Heart right ventricle (tissue), 16 donors: ENCODE measurements at places on chromosomes 6 and 20. TPM values are rescaled to one million over a fixed set of nuclear protein-coding genes. Genes with fewer than 3 reads are reported as not detected.
A peak's percentile ranks its signal among the peaks of the same experiment; 100 is the strongest.

VGLL2 gene
- 0.21 TPM for total RNA-seq

OSER1 gene
- 31.1 TPM for total RNA-seq

HLA-DOB gene
- total RNA-seq: not detected

DNA sequence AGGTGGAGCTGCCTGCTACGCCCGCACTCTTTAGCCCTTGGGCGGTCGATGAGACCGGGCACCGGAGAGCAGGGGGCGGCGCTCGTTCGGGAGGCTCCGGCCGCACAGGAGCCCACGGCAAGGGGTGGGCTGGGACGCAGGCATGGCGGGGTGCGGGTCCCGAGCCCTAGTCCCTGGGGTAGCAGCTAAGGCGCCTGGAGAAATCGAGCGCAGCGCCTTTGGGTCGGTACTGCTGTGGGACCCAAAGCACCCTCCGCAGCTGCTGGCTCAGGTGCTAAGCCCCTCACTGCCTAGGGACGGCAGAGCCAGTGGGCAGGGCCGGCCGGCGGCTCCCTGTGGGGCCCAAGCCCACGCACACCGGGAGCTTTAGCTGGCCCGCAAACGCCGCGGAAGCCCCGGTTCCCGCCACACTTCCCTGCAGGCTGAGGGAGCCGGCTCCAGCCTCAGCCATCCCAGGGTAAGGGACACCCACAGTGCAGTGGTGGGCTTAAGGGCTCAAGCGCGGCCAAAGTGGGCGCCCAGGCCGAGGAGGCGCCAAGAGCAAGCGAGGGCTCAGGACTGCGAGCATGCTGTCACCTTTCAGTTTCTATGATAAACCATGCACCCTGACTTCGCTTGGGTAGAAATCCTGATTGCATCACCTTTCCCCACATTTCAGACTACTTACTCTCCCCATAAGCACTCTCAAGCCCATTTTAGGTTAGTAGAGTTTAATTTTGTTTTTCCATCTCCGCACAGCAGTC, 52.0 kb downstream of the MYLIP start:
- no peaks in the 10 kb centered on the region for H3K36me3 ChIP-seq
- no peaks in the 10 kb centered on the region for H3K27me3 ChIP-seq
- no peak overlapping the region for H3K4me3 ChIP-seq

DNA sequence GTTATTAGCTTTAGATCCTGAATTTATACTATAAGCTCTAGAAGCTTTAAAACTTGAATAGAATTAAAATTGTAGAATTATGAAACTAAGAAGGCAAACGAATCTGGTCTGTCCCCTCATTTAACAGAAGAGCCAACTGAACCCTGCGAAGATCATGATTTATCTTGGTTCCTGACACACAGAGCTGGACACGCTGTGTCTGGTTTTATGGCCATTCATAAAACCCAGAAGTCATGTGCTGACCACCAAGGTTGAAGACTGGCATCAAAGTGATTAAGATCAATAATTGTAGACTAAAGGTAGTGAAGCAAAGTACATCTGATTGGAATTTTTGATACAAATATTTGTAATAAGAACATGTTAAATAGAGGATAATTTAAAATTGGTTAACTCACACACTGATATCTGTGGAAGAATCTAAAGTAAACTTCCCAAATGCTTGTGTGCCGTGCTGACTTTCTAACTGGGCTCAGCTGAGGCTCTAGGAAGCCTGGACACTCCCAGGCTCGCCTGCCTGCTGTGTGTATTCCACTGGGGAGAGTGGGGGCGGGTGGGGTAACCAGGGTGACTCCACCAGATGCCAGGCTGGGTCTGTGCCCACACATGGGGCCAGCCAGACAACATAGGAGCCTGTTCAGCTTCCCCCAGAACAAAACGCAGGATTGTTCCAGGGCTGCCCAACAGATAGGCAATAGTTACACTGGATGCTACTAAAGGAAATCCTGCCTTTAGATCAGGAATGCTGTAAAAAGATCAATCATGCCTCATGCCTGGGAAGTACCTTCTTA, 42.1 kb upstream of the SLC22A3 start:
- H3K4me1 ChIP-seq: no peaks in the 10 kb centered on the region
- H3K27ac ChIP-seq: no peak overlapping the region
- H3K4me3 ChIP-seq: no peak overlapping the region
- no peaks in the 10 kb centered on the region for H3K36me3 ChIP-seq
- H3K27me3 ChIP-seq: no peaks in the 10 kb centered on the region
- no peak for DNase-seq

DNA sequence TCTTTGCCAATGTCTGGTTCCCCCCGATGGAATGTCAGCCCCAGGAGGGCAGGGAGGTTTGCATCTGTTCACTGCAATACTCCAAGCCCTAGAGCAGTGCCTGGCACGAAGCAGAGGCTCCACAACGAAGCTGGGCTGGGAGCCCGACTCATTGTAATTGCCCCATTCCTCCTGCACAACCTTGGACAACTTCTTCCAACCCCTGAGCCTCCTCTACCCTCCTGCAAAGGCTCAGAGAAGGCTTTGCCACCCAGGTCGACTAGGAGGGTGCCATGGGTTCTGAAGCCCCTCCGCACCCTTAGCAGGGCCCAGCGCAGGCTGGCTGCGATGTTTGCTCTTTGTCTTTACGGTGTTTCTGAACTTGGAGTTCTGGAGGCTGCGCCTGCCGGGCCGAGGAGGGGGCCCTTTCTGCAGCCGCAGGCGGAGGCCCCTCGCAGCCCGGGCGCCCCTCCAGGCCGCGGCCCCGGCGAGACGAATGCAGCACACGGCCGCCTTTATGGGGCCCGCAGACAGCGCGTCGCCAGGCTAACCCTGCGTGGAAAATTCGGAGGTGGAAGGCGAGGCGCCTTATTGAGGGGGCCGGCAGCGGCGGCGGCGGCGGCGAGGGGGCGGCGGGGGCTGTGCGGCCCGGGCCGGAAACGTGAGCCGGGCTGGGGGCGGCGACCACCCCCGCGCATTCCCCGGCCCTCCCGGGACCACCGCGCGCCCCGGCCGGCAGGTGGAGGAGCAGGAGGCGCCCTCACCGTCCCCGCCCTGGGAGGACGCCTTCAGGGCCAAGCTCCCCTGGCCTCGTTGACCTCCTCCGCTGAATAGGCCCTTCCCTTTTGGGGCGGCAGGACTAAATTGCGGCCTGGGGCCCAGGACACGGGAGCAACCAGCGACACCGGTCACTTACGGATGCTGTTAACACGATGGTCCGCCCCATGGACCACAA, 27.0 kb downstream of the SNAI1 start:
- H3K4me3 ChIP-seq: no peak overlapping the region
- no peaks in the 10 kb centered on the region for H3K4me1 ChIP-seq
- H3K27me3 ChIP-seq: no peaks in the 10 kb centered on the region
- no peak overlapping the region for H3K27ac ChIP-seq

DNA sequence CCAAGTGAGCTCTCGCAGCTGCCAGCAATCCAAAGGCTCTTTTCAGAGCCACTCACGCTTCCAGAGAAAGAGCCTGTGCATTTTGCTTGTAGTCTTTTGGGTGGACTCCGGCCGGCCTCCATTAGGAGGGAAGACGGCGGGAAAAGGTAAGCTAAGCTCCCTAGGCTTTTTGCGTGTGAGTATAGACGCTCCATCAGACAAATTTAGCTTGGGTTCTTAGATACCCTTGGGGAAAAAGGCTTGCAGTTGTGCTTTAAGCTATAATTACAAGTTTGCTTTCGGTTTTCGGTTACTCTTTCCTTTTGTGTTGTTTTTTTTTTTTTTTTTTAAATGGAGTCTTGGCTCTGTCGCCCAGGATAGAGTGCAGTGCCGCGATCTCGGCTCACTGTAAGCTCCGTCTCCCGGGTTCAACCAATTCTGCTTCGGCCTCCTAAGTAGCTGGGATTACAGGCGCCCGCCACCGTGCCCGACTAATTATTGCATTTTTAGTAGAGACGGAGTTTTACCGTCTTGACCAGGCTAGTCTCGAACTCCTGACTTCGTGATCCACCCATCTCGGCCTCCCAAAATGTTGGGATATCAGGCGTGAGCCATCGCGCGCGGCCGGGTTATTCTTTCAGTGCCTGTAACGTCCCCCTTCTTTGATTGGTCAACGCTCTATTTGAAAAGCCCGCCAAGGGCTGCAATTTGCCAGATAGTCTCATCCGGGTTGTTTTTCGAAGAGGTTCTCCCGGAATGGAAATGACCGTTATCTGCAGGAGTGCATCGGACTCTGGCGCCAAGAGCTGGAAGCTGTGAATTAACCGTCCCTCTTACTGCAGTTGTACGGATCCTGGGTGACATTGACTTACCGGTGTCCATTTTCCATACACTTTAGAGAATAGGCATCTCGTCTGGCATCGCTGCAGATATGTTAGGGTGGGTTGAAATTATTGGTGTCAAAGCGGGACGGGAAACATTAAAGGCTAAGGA, 18.1 kb downstream of the OR2B2 start:
- peak overlapping the region; percentile 50 for H3K4me3 ChIP-seq
- H3K27me3 ChIP-seq: peaks cover 39% of the 10 kb centered on the region
- peaks cover 49% of the 10 kb centered on the region for H3K4me1 ChIP-seq
- no peaks in the 10 kb centered on the region for H3K36me3 ChIP-seq
- DNase-seq: peak; percentile 73
- H3K27ac ChIP-seq: peak overlapping the region; percentile 80

GRCh38 chr6:1821513-1822183, 211.9 kb downstream of the FOXC1 start:
- peak overlapping the region; percentile 61 for H3K27ac ChIP-seq
- H3K36me3 ChIP-seq: no peaks in the 10 kb centered on the region
- no peaks in the 10 kb centered on the region for H3K27me3 ChIP-seq
- H3K4me1 ChIP-seq: peaks cover 3% of the 10 kb centered on the region
- peak overlapping the region; percentile 33 for H3K4me3 ChIP-seq

DNA sequence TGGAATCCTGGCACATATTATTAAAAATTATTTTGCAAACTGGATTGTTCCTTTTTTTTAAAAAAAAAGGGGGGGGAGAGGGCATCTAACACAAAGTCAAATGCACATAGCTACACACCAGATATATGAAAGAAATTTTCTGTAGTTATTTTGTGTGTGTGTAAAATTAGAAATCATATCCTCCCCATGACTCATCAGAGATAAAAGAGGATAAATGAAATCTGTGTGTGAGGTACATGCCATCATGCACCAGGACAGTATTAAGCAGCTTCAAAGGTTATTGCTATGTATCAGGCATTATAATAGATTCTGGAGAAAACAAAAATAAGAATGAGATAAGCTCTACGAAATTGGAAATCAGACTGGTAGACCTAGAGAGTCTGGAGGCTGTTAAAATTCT, 5.2 kb downstream of the BTBD9 start:
- no peak for DNase-seq
- no peaks in the 10 kb centered on the region for H3K27me3 ChIP-seq
- H3K27ac ChIP-seq: no peak overlapping the region
- no peaks in the 10 kb centered on the region for H3K36me3 ChIP-seq

- no peaks in the 10 kb centered on the region for H3K36me3 ChIP-seq
- H3K27ac ChIP-seq: no peak overlapping the region
- H3K27me3 ChIP-seq: peaks cover 91% of the 10 kb centered on the region
- H3K4me3 ChIP-seq: peak overlapping the region; percentile 35
- DNase-seq: no peak
These were observed 671 bp downstream of the CDH4 start for GRCh38 chr20:61252601-61253263.

DNA sequence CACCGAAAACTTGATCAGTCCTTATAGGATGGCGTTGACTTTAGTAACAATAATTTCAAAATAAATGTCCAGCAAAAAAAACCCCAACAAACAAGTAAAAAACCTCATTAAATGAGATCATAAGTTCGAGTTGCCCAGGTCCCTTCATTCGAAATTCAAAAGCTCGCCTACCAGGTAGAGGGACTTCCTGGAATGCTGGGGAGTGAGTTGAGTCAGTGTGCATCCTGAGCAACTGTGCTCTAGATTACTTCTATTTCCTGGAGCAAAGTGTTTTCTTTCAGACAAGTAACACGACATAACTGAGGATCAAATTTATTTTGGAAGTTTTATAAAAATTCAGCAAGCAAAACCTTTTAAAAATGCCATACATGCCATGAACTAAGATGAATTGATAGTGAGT, 511.9 kb upstream of the CITED2 start:
- H3K4me3 ChIP-seq: no peak overlapping the region
- no peaks in the 10 kb centered on the region for H3K27me3 ChIP-seq
- H3K36me3 ChIP-seq: no peaks in the 10 kb centered on the region
- H3K27ac ChIP-seq: no peak overlapping the region
- H3K4me1 ChIP-seq: peaks cover 47% of the 10 kb centered on the region
- DNase-seq: no peak

DNA sequence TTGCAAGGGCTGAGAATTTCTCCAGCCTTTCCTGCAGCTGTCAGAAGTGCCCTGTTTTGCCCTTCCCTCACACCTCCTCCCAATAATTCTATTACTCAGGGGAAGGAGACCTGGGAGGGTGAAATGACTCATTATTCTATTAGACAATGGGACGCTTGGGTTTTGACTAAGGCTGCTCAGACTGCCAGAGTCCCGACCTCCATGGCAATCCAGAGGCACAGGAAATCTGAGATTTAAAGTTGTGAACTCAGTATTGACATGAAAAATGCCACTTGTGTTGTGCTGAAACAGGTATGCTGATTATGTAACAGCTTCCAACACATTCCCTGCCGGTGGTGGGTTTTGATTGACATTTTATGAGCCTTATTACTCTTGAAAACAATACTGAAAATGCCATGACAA, 625.9 kb upstream of the FLRT3 start:
- no peaks in the 10 kb centered on the region for H3K27me3 ChIP-seq
- no peak overlapping the region for H3K4me3 ChIP-seq
- H3K36me3 ChIP-seq: no peaks in the 10 kb centered on the region
- no peak for DNase-seq
- H3K4me1 ChIP-seq: no peaks in the 10 kb centered on the region

DNA sequence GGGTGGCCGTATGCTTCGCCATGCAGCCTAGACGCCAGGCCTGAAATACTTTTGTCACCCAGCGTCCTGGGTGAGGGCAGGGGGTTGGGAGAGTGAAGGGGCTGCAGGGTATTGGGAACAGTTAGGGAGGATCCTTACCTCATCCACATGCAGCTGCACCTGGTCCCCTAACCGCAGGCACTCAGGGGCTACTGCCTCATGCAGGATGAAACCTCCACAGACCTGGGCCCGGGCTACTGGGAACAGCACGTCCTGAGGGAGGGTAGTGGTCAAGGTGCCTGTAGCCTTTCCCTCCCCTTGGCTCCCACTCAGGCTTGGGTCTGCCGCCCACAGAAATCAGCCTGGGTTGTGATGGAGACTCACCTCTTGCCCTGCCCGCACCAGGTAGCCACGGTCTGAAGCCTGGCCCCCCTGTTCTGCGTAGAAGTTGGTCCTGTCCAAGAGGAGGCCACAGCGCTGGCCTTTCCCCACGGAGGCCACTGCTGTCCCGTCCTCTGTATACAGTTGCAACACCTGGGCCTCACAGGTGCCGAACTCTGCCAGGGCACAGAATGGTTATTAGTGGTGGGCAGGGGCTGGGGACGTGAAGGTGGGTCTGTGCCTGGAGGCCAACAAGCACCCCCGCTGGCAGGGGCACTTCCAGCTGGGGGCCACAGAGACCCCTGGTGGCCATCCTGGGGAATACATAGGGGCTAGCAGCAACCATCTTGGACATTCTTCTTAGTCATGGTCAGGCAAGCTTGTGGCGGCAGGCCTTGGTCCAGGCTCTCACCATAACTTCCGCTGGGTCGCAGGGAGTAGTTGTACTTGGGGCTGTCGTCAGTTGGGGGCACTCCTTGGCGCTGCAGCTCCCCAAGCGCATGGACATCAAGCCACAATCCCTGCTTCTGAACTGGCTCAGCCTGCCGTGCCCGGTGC, 8.6 kb downstream of the AARS2 start:
- H3K4me1 ChIP-seq: peaks cover 4% of the 10 kb centered on the region
- H3K27me3 ChIP-seq: no peaks in the 10 kb centered on the region
- H3K36me3 ChIP-seq: peaks cover 8% of the 10 kb centered on the region
- no peak overlapping the region for H3K4me3 ChIP-seq
- no peak overlapping the region for H3K27ac ChIP-seq

GRCh38 chr20:63120808-63121090, 95.2 kb downstream of the YTHDF1 start:
- peaks cover 24% of the 10 kb centered on the region for H3K27me3 ChIP-seq
- H3K27ac ChIP-seq: no peak overlapping the region
- no peaks in the 10 kb centered on the region for H3K4me1 ChIP-seq
- no peak overlapping the region for H3K4me3 ChIP-seq
